ENCODE measurements at places on chromosomes 1 and 21.

DNA sequence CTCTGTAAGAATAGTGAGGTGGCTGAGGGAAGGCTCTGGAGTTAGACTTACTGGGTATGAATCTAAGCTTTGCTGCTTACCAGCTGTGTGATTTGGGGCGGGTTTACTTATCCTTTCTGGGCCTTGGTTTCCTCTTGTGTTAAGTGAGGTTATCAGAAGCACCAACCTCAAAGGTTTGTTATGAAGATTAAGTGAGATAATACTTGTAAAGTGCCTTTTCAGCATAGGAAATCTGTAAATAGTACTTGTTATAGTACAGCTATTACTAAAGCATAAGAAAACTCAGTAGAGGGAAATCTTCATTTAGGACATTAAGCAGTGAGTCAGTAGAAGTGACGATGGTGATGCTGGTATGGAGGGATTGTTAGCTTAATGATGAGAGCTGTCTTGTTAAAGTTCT is 12.1 kb downstream of the HHAT start:
- DNase-seq: no peak

DNA sequence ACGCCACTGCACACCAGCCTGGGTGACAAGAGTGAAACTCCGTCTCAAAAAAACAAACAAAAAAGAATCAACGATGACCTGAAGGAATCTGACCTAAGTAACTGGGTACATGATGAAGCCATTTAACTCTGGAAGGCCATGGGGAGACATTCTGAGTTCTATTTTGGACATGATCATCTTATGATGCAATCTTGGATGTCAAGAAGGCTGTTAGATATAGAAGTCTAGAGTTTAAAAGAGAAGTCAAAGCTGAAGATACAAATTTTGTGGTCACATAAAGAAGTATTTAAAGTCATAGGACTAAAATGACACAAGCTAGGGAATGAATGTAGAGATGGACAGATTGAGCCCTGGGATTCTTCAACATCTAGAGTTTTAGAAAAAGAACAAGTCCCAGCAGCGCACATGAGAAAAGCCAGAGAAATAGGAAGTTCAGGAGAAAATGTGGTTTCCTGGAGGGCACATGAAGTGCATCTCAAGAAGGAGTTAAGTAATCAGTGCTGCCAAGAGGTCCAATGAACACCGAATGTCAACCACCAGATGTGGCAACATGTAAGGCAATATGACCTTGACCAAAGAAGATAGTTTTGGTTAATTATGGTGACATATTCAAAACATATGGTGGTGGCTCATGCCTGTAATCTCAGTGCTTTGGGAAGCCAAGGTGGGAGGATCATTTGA is 26.8 kb downstream of the ELK4 start:
- peak; percentile 32 for DNase-seq

GRCh38 chr1:229388897-229389580 is 44.9 kb downstream of the ACTA1 start:
- peak; percentile 35 for DNase-seq

DNA sequence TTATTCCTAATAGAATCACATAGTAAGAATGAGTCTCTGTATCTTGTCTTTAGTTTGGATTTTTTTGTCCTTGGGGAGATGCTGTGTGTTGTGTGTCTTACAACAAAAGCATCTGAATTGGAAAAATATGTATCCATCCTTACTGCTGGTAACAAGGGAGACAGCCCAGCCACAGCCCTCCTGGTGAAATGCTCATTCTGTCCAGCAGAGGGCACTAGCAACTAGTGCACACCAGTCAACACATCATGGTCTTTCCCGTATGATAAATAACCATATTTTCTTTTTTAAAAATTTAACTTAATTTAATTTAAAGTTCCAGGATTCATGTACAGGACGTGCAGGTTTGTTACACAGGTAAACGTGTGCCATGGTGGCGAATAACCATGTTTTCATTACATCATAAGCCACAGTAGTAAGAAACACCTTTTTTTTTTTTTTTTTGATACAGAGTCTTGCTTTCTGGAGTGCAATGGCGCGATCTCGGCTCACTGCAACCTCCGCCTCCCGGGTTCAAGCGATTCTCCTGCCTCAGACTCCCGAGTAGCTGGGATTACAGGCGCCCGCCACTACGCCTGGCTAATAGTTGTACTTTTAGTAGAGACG is 245.1 kb downstream of the PTBP2 start:
- peak; percentile 86 for DNase-seq

- no peak for DNase-seq
Observed at GRCh38 chr1:20411196-20411980, 74.6 kb downstream of the CAMK2N1 start.

GRCh38 chr1:178137238-178137637 is 43.3 kb downstream of the RASAL2 start:
- no peak for DNase-seq

- DNase-seq: peak; percentile 99
Observed at GRCh38 chr1:76607717-76608116, 259.6 kb upstream of the ST6GALNAC5 start.

GRCh38 chr1:21685946-21686678 is 17.0 kb upstream of the RAP1GAP start:
- DNase-seq: peak; percentile 56

GRCh38 chr1:24392982-24393650 is 20.5 kb downstream of the STPG1 start:
- DNase-seq: no peak

DNA sequence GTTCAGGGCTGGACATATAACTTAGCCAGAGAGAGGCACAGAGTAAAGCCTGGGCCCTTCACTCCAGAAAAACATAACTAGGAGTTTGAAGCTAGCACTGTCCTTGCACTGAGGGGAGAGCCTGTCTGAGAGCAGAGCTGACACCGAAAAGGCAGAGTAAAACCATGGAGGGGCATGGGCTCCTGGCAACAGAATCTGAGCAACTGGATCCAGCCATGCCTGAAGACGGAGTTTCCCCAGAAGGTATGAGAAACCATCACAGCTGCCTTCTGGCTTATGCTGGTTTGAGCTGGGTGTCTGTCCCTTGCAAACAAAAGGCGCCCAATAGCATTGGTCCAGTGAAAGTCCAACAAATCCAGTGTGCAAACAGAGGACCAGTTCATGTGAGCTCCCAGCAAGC is 137.5 kb downstream of the NPHP4 start:
- DNase-seq: no peak

DNA sequence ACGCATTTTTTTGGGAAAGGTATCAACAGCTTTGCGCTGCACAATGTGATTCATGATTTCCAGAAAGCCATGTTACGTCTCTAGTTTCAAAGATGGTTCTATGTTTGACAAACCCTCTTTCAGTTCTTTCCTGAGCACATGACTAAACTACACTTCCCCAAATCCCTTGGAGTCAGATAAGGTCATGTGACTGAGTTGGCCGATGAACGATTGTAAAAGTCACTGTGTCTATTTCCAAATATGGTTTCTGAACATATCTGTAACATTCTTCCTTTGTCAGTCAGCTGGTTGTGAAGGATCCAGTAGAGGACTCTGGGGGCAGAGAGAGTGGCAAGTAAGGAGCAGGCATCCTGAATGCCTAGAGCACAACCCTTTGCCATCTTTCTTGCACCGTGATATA is 35.4 kb downstream of the TMPRSS15 start:
- DNase-seq: peak; percentile 77

DNA sequence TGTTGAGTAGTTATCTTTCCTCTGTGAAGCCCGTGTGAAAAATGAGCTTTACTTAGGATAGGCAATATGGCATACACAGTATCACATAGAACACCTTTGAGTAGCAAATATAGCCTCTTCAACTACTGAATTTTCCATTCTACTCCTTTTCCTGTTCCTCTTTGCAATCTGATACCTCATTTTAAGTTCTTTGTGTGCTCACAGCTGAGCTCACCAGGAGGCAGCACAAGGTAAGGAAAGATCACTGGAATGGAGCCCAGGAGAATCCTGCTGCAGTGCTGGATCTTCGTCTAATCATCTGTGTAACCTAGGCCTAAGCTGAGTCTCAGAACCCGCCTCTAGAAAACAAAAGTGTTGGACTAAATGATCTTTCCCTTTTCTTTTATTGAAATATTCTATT is 171.0 kb downstream of the LRRC40 start:
- DNase-seq: peak; percentile 78

DNA sequence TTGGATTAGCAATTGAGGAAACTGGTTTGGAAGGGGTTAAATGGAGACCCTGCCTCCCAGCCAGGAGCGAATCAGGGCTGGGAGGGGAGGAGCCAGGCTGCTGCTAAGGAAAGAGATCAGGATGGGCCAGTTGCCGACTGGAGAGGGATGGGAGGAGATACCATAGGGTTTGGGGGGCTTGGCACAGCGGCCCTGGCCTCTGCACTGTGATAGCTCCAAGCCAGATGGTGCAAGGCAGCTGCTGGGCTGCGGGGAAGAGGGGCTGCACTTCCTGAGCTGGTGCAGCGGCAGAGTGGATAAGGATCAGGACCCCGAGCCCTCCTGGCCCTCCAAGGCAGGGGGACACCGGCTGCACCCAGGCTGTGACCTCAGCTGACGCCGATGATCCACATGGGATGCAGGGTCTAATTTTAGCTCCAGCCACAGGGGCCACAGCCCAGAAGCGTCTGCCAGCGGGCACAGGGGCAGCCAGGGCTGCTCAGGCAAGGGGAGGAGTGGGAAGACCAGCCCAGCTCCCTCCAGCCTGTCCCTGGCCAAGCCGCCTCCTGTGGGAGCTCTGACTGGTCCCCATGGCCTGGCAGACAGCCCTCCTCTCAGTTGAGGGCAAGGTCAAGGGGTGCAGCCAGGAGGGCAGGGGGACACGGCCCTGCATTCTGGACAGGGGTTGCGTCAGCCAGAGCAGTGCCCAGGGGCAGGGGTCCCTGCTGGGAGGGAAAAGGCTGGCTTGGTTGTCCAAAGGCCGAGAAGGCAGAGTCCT is at the start of gene EXTL1:
Gene EXTL1, plus strand, starts transcription at position 129 of the 757 bp plus-strand sequence. CDS start 872 bp downstream, outside the sequence.
- peak; percentile 60 for DNase-seq

DNA sequence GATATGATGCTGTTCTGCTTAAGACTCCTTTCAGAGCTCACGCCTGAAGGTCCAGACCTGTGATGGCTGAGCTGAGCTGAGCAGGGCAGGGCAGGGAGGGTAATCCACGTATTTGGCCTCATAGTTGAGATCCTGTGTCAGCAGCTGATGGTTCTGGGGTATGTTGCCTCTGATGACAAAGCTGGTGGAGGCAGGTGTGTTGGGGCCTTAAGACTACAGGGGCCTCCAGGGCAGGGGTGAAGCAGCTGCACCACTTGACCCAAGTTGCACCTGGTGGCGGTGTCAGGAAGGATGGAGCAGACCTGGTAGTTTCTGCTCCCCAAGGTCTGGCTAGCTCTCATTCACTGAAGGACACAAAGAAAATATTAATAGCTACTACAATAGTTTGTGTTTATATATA is 57.0 kb downstream of the FCRL5 start:
- DNase-seq: no peak

DNA sequence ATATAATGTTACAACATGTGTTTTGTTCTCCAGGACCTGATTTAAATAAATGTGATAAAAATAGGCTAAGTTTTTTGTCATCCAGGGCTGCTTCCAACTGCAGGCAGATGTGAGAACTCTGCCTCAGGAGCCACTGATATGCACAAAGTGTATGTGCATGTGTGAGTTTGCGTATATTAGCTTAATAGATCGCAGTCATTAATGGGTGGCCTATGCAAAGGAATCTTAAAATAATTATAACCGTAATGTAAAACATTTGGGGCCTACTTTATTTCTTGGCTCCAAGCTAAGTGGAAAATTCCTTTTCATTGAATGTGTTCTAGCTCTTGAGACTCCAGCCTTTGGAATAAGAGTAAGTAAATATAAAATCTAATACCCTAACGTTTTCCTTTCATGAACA is 16.8 kb downstream of the DHX9 start:
- DNase-seq: no peak

GRCh38 chr1:17967623-17968255 is 139.9 kb upstream of the IGSF21 start:
- DNase-seq: no peak

- peak; percentile 54 for DNase-seq
Observed at GRCh38 chr1:198106011-198106410, 50.8 kb upstream of the NEK7 start.

DNA sequence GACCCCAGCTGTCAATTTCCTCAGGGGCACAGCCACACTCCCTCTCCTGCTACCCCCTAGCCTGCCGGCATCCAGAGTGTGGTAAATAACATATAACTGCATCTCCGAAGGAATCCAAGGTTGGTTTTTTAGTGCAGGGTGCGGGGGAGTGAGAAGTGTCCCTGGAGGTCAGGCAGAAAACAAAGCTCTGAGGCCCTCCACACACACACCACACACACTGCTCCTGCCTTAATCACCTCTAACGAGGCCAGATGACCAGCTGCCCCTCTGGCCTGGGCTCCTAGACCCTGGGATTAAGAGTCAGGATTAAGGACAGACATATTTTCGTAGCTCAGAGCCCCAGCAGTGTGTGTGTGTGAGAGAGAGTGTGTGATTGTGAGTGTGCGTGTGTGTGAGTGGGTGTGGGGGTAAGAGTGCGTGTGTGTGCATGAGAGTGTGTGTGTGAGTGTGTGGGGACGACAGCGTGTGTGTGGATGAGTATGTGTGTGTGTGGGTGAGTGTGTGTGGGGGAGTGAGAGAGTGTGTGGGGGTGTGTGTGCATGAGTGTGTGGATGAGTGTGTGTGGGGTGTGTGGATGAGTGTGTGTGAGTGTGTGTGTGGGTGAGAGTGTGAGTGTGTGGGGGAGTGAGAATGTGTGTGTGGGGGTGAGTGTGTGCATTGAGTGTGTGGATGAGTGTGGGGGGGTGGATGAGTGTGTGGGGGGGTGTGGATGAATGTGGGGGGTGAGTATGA is 14.6 kb downstream of the SDC3 start:
- no peak for DNase-seq

Data from OCI-M1 (cell line).